ENCODE measurements at places on chromosomes 6 and 20. TPM values are rescaled to one million over a fixed set of nuclear protein-coding genes. Genes with fewer than 3 reads are reported as not detected.

NR2E1 gene
- total RNA-seq, result not detected

DYNLT2 gene
- 3.1 TPM for total RNA-seq

HSP90AB1 gene
- 1,001 TPM for total RNA-seq

ISM1 gene
- total RNA-seq, result 1.4 TPM

HLA-DQB1 gene
- 3.8 TPM for total RNA-seq

FAM217B gene
- total RNA-seq, result 13.1 TPM

CALHM4 gene
- total RNA-seq, result not detected

SIRT5 gene
- total RNA-seq, result 10.0 TPM

NKX2-2 gene
- 0.04 TPM for total RNA-seq

TUBB2B gene
- total RNA-seq, result 63.7 TPM

DDR1 gene
- total RNA-seq, result 42.4 TPM

MATN4 gene
- total RNA-seq, result 0.58 TPM

SLCO4A1 gene
- total RNA-seq, result 0.53 TPM

SLC44A4 gene
- total RNA-seq, result 0.18 TPM

CD24 gene
- total RNA-seq, result 19.0 TPM

ABHD16B gene
- total RNA-seq, result not detected

PARD6B gene
- 0.93 TPM for total RNA-seq

TNF gene
- 0.22 TPM for total RNA-seq

CRISP3 gene
- total RNA-seq, result 0.04 TPM

CST9 gene
- not detected for total RNA-seq

CCN2 gene
- total RNA-seq, result 16.0 TPM

POU3F2 gene
- total RNA-seq, result 0.13 TPM

LY6G6F gene
- total RNA-seq, result not detected

ZFAND3 gene
- total RNA-seq, result 13.8 TPM

APOBEC2 gene
- 509 TPM for total RNA-seq

OR2H1 gene
- total RNA-seq, result not detected

GCLC gene
- 7.3 TPM for total RNA-seq

CYP21A2 gene
- 0.04 TPM for total RNA-seq

RSPH4A gene
- 0.27 TPM for total RNA-seq

SPAG4 gene
- 1.2 TPM for total RNA-seq

SLC26A8 gene
- total RNA-seq, result not detected

USP49 gene
- 2.7 TPM for total RNA-seq

HAO1 gene
- total RNA-seq, result not detected

SYTL3 gene
- total RNA-seq, result 7.8 TPM

NAPB gene
- 7.5 TPM for total RNA-seq

SGK1 gene
- total RNA-seq, result 24.2 TPM

All from muscle of leg (tissue), 16 donors.